ENCODE measurements at places on chromosomes 5 and 9.

DNA sequence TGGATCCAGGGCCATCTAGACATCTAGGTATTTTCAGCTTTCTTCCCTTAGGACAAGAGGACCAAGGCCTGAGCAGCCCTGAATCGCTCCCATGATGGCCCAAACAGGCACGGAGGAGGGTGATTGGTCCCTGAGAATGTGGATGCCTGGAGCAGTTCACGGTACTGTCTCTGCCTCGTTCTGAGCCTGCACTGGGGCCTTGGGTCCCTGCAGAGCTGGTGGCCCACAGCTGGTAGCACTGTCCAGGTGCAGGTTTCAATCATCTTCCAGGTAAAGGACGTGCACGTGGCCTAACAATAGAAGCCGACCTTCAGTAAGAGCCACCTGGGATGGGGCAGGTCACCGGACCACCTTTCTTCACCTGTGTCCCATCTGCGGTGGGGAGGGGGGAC lies 19.4 kb upstream of the FCN1 start:
- DNase-seq, result no peak

- DNase-seq, result no peak
Observed at GRCh38 chr5:149257889-149258705, 13.6 kb upstream of the AFAP1L1 start.

DNA sequence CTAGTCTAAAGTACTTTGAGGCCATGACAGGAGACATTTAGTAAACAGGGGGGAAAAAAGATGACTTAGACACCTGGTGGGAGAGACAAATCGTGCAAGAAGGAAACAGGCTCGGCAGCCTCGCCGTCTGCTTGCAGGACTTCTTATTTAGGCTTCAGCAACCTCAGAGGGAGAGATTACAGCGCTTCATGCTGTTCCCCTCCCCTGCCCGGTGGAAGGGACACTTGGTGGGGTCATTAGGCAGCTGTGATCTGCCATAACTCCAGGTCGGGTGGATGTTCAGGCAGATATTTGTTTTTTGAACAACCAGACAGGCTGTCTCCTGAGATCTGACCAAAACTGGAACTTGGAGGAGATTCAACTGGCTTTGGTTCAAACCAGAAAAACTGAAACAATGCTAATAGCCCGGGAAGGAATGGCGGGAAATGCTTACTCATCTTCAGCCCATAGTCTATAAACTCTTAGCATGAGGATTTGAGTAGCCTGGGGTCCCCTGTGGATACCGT lies 38.1 kb upstream of the CD180 start:
- no peak for DNase-seq

DNA sequence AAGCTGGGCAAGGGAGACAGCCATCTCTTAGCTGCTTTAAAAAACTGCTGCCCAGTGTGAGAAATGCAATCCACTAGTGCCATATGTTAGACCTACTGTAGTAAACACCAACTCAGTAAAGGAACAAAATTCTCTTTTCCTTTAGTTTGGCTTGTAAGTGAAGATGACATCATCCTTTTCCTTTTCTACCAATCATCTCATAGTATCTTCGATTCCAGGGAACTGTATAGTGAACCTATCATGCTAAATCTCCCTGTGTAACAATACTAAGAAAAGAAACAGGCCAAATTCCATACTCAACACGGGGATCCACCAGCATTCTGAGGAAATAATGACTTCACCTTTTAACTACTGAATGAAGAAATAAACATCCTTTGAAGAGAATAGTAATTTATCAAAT lies 100.1 kb downstream of the RAPGEF6 start:
- DNase-seq, result no peak

- no peak for DNase-seq
Observed at GRCh38 chr9:86517475-86517874, 163.3 kb upstream of the TUT7 start.

- no peak for DNase-seq
Observed at GRCh38 chr5:119031905-119032304, 39.0 kb upstream of the DMXL1 start.

- DNase-seq, result no peak
Observed at GRCh38 chr5:153885141-153885540, 153.6 kb downstream of the FAM114A2 start.

GRCh38 chr9:97365634-97366033 lies 46.3 kb upstream of the TDRD7 start:
- DNase-seq, result no peak

DNA sequence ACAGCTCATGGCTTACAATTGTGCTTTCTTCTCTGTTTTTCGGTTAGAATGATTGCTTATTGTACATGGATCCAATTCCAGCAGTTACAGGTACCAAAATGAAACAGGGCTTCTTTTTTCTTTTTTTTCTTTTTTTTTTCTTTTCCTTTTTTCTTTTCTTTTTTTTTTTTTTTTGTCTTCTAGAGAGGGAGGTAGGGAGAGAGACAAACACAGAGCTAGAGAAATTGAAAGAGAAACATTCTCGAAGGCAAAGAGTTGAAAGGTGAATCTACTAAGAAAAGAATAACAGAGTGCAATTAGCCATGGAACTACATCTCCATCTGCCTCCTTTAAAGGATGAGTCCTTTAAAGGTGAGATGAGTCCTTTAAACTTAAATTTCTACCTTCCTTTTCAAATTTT lies 1.0 kb upstream of the EDIL3 start:
- DNase-seq, result no peak

DNA sequence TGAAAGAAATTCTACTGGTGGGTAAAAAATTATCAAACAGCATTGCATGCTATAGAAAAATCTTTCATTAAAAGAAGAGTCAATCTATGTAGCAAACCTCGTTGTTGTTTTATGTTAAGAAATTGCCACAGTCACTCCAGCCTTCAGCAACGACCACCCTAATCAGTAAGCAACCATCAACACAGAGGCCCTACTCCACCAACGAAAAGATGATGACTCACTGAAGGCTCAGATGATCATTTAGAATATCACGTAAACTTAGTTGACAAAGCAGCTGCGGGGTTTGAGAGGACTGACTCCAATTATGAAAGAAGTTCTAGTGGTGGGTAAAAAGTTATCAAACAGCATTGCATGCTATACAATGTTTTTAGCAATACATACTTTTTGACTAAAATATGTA lies 242.6 kb downstream of the DRD1 start:
- DNase-seq, result no peak

- DNase-seq, result no peak
Observed at GRCh38 chr9:109971226-109971625, 191.2 kb downstream of the PALM2AKAP2 start.

GRCh38 chr9:86238861-86239770 lies 20.3 kb downstream of the C9orf153 start:
- DNase-seq, result no peak

Measured in T-helper 2 cell (primary cell).